Stimulated activated CD4-positive, alpha-beta T cell treated with anti-CD3 and anti-CD28 coated beads, Interleukin-1b, Interleukin-23, amount 100 ng/mL, for 1 hour (primary cell): ENCODE measurements at places on chromosomes 6 and 20.

- DNase-seq, result no peak
Observed at GRCh38 chr6:108673153-108673552, 112.4 kb downstream of the FOXO3 start.

DNA sequence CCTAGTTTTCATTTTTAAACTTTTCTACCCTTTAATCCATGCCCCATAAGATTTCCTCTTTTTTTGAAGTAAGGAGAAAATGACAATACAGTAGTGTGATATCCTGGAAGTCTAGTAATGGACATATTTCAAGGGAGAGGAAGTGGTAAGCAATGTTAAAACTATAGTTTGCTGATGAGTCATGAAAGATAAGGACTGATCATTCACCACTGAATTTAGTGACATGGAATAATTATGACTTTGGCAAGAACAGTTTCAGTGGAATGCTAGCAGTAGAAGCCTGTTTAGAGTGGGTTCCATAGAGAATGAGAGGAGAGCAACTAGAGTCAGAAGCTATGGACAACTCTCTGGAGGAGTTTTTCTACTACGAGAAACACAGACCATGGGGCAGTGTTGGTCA lies 24.9 kb upstream of the SLC2A12 start:
- no peak for DNase-seq

- DNase-seq, result no peak
Observed at GRCh38 chr6:2510316-2510715, 240.4 kb downstream of the MYLK4 start.

DNA sequence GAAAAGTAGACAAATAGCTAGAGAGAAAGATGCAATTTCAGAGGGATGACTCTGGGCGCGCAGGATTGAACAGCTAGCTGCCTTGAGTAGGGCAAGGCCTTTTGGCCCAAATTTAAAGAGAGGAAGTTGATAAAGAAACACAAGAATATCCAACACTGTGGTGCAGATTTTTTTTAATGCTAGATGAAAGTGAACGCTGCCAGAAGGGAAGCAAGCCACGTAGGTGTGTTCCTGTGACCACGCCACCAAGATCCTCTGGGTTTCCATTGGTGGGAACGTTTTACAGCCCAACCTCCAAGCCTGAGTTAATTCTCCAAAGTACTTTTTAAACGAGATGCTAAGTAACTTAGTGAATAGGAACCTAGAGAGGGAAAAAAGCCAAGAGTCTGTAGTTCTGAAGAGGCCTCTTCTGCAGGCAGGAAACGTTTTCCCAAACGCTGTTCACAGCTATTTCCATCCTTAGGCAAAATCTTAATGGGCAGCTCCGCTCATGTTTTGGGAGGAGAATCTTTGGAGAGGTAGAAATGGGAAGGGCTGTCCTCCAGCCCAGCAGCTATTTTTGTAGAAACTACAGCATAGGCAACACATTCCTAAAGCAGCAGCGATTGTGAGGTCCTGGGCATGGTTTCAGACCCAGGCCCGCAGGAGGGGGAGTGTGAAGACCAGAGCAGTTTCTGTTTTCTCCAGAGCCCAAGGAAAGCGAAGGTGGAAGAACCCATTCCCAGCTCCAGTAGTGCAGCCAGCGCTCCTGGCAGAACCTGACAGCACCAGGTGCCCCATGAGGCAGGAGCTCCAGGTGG lies 8.2 kb downstream of the LY86 start:
- no peak for DNase-seq

DNA sequence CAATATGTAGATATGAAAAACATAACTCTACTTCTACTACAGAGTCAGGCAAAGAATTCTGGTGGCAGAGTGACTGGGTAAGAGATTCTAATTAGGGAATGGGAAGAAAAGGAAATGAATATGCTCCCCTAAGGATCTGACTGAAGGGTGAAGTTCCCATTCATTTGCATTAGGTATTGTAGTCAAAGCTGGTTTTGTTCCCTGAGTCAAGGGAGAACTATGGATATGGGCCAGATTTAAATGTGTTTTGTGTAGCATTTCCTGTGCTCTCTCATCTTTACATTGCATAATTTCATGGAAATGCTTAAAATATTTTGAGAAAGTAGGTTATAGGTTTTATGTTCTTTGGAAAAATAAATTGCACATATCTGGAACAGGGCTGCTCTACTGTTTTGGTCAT lies 299.7 kb downstream of the BTBD3 start:
- no peak for DNase-seq

GRCh38 chr20:21981179-21981578 lies 275.7 kb downstream of the PAX1 start:
- DNase-seq, result no peak

GRCh38 chr6:68741501-68742386 lies 106.7 kb downstream of the ADGRB3 start:
- DNase-seq, result no peak

DNA sequence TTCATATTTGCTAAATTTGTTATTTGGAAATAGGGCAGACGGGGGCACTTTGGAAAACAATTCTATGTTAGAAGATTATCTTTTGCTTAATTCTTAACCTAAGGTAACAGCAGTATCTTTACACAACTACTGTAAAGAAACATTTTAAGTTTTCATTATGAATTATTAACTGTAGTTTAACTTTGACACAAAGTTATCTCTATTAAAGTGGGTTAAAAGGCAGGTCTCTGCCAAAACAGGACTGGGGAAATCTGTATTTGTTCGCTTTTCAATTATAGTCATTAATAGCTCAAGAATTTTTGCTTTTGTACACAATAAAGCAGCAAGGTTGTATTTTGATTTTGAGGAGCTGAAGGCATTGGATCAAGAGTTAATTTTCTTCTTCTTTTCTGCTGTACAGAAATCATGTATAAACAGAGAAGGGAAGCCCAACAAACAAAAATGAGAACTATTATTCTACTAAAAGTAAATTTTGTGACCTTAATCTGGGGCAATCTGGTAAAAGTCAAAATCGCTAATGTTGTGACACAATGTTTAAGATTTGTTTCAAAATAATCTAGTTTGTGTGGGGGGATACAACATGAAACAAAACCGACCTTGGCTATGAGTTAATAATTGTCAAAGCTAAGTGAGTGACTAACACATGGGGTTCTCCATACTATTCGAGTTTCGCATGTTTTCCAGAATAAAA lies 2.9 kb downstream of the STAU1 start:
- DNase-seq, result no peak

GRCh38 chr6:160041608-160042007 lies 72.7 kb downstream of the IGF2R start:
- no peak for DNase-seq

DNA sequence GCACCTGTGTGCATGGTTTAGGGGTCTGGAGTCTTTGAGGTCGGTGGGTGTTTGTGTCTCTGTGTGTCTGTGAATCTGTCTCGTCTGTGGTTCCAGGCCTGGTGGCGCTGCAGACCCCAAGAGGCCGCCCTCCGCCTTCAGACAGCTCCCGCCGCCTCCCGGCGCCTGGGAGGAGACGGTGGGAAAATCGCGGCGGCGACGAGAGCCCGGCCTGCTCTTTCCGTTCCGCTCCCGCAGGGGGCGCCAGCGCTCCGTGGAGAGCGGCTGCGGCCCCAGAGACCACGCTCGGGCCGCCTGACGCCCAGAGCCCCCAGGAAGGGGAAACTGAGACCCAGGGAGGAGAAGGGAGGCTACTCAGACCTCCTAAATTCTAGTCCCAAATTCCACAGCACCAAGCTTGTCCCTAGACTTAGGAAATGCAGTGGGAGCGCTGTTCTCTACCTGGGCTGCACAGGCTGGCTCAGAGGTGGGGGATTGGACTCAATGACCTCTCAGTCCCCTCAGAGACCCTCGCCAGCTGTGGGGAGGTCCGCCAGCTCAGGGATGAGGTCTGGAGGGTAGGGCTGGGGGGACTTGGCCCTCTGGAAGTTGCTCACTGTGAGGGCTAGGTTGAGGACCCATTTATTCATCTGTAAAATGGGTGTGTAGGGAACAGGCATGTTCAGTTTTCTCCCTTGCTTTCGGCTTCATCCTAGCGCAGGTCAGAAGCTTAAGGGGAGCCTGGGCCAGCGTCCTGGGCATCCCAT lies 36.9 kb upstream of the BLCAP start:
- DNase-seq, result no peak

GRCh38 chr6:49410564-49410963 lies 52.5 kb downstream of the MMUT start:
- DNase-seq, result no peak

DNA sequence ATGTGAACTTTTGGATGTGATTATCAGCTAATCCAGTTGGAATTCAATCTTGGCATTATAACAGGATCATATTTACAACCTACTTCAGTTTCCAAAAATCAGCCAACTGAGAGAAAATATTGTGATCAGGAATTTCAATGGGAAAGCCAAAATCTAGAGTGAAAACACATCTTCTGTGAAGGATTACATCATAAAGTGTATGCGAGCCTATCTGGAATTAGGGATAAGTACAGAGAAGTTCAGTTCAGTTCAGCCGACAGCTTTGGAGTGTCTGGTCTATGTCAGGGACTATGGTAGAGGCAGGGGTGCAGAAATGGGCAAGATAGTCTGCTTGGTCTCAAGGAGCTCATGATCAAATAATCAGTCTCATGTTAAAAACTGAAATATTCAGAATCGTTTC lies 12.3 kb upstream of the PRIM2 start:
- DNase-seq, result no peak

- DNase-seq, result no peak
Observed at GRCh38 chr6:39892490-39893129, 41.7 kb downstream of the MOCS1 start.

DNA sequence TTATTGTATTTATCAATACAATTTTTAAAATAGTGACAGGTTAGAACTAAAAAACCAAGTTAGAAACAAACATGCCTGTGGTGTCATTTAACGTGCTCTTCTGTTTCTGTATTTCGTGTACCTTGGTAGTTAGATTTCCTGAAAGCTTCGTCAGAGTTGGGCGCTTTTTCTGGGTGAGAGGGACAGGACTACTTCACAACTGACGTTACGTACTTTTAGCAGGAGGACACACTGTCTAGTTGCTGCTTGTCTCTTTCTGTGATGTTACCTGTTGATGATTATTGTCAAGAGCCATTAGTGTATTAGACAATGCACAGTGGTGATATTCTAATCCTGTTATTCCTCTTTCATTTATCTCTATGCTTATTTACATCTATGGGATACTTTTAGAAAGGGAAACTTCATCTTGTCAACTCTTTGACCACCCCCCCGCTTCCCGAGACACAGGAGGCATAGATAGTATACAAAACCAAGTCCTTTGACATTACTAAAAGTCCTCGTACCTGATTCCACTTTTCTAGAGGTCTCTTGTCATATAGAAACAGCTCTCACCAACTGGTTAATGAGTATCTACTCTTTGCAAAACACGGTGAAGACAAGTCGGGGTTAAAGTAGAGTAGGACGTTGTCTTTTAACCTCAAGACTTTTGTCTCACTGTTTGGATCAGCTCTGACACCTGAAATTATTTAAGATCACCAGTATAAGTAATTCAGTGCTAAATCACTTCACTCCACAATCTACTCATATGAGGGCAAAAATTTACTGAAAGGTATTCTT lies 96.3 kb downstream of the LYRM2 start:
- no peak for DNase-seq
